Adrenal gland (tissue), 19 donors: ENCODE measurements at places on chromosomes 4 and X. TPM values are rescaled to one million over a fixed set of nuclear protein-coding genes. Genes with fewer than 3 reads are reported as not detected.

The GABRG1 gene
- under 0.01 TPM for total RNA-seq

DNA sequence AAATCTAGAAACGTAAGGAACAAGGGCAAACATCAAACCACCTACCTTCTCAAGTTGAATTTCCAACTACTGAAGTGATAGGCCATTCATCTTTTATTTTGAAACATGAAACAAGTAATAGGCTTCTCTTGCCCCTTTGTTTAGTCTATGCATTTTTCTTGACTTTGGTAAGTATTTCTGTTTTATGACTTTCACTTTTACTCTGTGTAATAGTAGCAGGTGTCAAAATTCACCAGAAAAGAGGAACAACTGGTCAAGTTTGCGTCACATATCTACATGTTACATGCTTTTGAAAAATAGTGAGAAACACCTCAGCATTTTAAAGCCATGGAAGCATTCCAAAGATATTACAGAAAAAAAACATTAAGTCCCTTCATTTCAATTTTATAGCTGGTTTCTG lies 157.1 kb upstream of the FTHL17 start:
- no peak for DNase-seq

The TRAM1L1 gene
- 1.4 TPM for total RNA-seq

- peak; percentile 62 for DNase-seq
These were observed 39.5 kb downstream of the NSD2 start for GRCh38 chr4:1910643-1911042.

DNA sequence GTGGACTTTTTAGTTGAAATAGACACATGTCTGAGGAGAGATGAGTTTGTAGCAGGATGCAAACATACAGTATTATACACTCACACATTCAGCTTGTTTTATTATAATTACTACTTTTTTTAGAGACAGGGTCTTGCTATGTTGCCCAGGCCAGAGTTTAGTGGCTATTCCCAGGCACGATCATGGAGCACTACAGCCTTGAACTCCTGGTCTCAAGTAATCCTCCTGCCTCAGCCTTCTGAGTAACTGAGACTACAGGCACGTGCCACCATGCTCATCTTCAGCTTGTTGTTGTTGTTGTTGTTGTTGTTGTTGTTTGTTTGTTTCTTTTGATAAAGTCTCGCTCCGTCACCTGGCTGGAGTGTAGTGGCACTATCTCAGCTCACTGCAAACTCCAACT lies 94.7 kb upstream of the ACSL4 start:
- no peak for DNase-seq

DNA sequence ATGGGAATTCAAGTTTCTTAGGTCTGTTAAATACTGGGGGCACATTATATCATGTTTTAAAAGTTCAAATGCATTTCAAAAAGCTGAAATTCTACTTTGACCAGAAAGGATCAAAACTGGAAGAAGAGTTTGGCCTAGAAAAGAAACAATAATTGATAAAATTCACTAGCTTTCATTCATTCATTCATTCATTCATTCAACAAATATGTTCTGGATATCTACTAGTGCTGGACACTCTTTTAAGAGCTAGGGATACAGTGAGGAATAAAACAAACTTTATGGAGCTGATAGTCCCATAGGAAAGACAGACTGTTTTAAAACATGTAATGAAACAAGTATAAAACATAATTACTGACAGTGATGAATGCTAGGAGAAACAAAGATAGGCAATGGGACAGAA lies 106.0 kb downstream of the JADE1 start:
- DNase-seq: no peak

- no peak for DNase-seq
These were observed 8.1 kb downstream of the RPL9 start for GRCh38 chr4:39450618-39451017.

GRCh38 chr4:35978551-35978950 lies 265.8 kb downstream of the ARAP2 start:
- no peak for DNase-seq

GRCh38 chrX:78042601-78043000 lies 61.4 kb upstream of the PGK1 start:
- no peak for DNase-seq

The OTUD6A gene
- total RNA-seq: not detected

- no peak for DNase-seq
These were observed 55.6 kb upstream of the TADA2B start for GRCh38 chr4:6987588-6987961.

- no peak for DNase-seq
These were observed 118.3 kb upstream of the PDE5A start for GRCh38 chr4:119746951-119747350.

- DNase-seq: no peak
These were observed 66.4 kb upstream of the OR13H1 start for GRCh38 chrX:131477498-131477897.

DNA sequence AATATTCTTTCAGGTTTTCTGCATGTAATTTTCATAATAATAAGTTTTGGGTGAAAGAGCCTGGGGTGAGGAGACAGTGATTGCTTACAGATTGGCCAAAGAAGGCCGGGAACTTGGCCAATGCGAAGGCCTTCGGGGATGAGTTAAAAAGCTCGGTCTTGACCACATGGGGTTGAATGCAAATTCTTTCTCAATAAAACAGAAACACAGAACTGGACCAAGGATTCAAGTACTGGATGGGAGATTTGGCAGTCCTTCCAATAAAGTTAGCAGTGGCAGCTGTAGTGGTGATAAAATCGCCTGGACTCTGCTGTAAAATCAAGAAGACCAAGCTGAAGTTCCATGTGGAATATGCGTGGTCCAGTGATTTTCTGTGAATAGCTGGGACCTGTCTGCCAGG lies 282.2 kb upstream of the KLF3 start:
- peak; percentile 69 for DNase-seq

DNA sequence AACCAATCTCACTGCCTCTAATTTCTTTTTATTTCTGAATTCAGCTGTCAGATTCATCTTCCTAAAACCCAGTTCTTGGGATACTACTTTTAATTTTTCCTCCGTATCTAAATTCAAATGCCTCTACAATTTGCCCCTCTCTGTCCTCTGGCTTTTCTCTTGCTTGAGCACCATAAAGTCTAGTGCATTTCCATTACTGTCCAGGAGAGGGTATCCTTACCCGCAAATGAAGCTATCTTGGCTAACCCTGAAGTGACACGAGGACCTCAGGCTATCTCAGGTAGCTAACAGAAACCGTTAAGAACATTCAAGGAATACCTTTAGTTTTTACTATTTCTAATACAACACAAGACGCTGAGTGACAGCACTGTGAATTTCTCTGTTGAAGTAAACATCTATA lies 49.4 kb upstream of the PRR32 start:
- peak; percentile 12 for DNase-seq

The NKX3-2 gene
- not detected for total RNA-seq

- DNase-seq: no peak
These were observed 226.9 kb upstream of the MID1 start for GRCh38 chrX:10847333-10847732.

- no peak for DNase-seq
These were observed 36.9 kb upstream of the PROM1 start for GRCh38 chr4:16120720-16121119.

DNA sequence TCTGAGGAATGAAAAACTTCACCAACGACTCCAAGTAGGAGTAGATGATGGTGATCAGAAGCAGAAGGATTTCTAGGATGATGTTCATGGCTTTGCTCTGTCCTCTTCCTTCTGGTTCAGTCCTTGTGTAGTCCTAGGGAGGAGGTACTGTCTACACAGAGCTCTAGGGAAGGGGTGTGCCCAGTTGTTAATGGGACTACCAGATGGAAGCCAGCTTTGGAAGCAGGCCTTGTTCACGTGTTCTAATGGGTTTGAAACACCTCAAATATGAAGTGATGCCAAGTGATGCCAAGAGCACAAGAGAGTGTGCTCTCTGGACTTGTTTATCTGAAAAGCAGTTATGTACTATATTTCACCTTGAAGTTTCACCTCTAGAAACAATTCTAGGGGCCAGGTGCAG lies at the start of gene HSD17B13:
Gene HSD17B13 (minus strand): TSS at position 129 of the 400 bp plus-strand sequence. CDS start 41 bp downstream, at position 88.
- no peak for DNase-seq

DNA sequence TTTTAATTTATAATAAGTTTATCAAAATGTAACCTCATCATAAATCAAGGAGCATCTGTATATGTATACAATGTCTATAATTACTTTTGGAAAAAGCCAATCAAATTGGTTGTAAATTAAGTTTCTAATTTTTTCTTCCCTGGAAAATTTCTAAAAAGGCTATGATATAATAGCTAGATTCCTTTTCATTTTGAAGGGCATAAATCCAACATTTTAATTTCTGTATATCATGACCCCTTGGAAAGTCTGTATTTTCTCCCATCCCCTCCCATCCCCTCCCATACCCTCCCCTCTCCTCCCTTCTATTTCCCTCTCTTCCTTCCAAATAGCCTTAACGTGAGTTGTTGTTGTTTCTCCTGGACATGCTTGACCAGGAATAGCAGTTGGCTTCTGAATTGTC lies 247.1 kb upstream of the FSTL5 start:
- no peak for DNase-seq

GRCh38 chr4:154024097-154024694 lies 235.3 kb upstream of the SFRP2 start:
- DNase-seq: no peak

The SPON2 gene
- 78.1 TPM for total RNA-seq

DNA sequence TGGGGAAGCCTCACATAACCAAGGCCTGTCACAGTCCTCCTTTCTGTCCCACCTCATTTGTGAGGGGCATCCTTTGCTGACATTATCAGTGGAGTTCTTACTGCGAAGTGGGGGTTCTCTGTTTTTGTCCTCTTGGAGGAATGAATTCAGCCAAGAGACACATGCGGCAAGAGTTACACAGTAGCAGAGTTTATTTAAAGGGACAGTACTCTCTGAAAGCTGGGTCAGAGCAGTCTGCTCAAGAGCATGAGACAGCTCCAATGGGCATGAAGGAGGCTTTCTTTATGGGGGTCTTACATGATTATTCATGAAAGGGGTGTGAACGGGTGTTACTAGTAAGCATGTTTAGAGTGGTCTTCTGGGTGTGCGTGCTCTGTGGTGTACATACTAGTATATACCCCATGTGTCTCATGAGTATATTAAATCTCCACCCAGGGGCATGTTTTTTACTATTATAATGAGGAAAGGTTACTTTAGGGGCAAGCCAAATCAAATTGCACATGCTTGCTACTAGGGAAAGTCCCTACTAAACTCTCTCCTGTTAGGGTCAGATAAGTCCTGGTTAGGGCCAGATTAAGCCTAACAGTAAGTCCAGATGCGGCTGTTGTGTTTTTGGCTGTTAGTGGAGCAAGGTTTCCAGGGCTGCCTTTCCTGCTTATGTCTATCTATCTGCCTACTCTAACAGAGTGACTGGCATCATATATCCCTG lies 19.8 kb upstream of the LGI2 start:
- DNase-seq: no peak

DNA sequence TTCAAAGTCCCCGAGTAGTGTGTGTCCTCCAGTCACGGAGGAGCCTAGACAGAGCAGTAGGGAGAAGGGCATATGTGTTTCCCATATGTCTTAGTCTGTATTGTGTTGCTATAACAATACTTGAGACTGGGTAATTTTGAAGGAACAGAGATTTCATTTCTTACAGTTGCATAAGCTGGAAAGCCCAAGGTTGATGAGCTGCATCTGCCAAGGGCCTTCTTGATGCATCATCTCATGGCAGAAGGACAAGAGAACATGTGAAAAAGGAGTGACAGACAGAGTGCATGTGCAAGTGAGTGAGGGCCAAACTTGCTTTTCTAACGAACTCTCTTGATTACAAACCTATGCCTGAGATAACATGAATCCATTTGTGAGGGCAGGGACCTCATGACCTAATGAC lies 243.4 kb downstream of the ARHGAP10 start:
- peak; percentile 66 for DNase-seq

DNA sequence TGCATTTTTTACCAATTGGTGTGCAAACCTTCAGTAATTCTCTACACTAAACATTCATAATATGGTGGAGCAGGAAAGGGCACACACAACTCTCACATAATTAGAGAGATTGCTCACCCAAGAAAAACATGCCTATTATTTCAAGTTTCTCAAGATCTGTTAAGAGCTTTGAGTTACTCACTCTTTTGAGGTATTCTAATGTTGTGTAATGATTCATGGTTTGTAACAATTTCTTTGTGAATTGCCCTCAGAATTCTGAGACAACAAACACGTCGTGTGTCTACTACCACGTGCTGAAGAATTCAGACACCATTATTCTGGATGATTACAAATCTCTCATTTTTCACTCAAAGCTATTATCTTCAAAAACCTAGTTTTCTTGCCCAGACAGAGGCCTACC lies 82.8 kb downstream of the PDGFC start:
- DNase-seq: no peak

- DNase-seq: no peak
These were observed 1054.7 kb downstream of the PDHA2 start for GRCh38 chr4:96894621-96895020.

GRCh38 chrX:42485601-42486000 lies 292.4 kb downstream of the PPP1R2C start:
- DNase-seq: no peak

The CHIC1 gene
- total RNA-seq: 13.9 TPM
